Fibroblast of lung (primary cell): ENCODE measurements at places on chromosomes 12 and 14.

DNA sequence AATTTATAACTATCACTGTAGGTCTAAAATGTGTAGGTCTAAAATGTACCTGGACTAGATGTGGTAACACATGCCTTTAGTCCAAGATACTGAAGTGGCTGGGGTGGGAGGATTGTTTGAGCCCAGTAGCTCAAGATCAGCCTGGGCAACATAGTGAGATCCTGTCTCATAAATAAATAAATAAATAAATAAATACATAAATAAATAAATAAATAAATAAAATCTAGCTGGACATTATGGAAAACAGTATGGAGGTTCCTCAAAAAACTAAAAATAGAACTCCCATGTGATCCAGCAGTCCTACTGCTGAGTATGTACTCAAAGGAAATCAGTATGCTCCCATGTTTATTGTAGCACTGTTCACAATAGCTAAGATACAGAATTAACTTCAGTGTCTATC is 24.0 kb downstream of the PDE3A start:
- no peak overlapping the region for H3K4me3 ChIP-seq
- no peaks in the 10 kb centered on the region for H3K4me1 ChIP-seq
- no peak for DNase-seq
- H3K36me3 ChIP-seq: no peaks in the 10 kb centered on the region

GRCh38 chr14:104422837-104423681 is 156.5 kb upstream of the C14orf180 start:
- no peaks in the 10 kb centered on the region for H3K27me3 ChIP-seq
- no peak overlapping the region for H3K27ac ChIP-seq

- no peak for DNase-seq
- H3K4me1 ChIP-seq: no peaks in the 10 kb centered on the region
- no peak overlapping the region for H3K27ac ChIP-seq
- no peak overlapping the region for H3K4me3 ChIP-seq
- no peaks in the 10 kb centered on the region for H3K36me3 ChIP-seq
- no peaks in the 10 kb centered on the region for H3K27me3 ChIP-seq
These were observed 154.1 kb upstream of the ARID2 start for GRCh38 chr12:45575417-45575816.

GRCh38 chr14:104827177-104828055 is 26.5 kb downstream of the ZBTB42 start:
- no peaks in the 10 kb centered on the region for H3K36me3 ChIP-seq
- H3K27me3 ChIP-seq: no peaks in the 10 kb centered on the region
- peak; percentile 24 for DNase-seq
- peaks cover 5% of the 10 kb centered on the region for H3K4me1 ChIP-seq
- peak overlapping the region; percentile 54 for H3K4me3 ChIP-seq

DNA sequence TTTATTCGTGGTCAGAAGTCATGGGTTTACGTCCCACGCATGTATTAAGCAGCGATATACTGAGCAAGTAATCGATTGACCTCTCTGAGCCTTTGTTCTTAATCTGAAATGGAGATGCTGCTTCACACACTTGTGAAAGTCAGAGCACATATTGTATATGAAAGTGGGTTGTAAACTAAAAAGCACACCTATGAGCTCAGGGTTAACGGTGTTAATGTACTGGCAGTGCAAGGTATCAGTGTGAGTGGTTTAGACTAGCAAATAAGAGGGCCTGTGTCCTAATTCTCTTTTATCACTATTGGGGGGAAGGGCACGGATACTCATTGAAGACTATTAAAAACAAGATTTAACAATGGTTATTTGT is 676 bp downstream of the MRPL42 start:
- DNase-seq: no peak
- no peaks in the 10 kb centered on the region for H3K27me3 ChIP-seq
- H3K4me1 ChIP-seq: no peaks in the 10 kb centered on the region
- H3K27ac ChIP-seq: peak overlapping the region; percentile 93

DNA sequence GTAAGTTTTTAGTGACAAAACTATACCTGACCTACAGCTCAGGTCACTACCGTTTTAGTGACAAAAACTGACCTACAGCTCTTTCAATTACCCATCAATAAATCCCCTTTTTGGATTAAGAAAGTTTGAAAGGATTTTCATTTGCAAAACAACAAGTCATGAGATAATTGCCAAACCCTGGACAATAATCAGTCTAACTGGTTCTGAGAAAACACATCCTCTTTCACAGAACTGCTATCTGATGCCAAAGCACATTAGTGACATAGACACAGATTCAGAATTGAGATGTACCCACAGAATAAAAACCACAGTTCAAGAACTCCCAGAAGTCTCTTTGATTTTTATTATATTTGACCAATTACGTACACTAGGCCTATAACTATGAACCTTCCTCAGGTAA is 126.0 kb upstream of the COCH start:
- no peaks in the 10 kb centered on the region for H3K4me1 ChIP-seq
- H3K36me3 ChIP-seq: no peaks in the 10 kb centered on the region
- H3K4me3 ChIP-seq: no peak overlapping the region
- H3K27ac ChIP-seq: no peak overlapping the region

GRCh38 chr14:40410708-40411107 is 978.5 kb upstream of the FBXO33 start:
- H3K4me3 ChIP-seq: no peak overlapping the region
- H3K27me3 ChIP-seq: no peaks in the 10 kb centered on the region
- H3K27ac ChIP-seq: no peak overlapping the region
- DNase-seq: no peak
- no peaks in the 10 kb centered on the region for H3K36me3 ChIP-seq

DNA sequence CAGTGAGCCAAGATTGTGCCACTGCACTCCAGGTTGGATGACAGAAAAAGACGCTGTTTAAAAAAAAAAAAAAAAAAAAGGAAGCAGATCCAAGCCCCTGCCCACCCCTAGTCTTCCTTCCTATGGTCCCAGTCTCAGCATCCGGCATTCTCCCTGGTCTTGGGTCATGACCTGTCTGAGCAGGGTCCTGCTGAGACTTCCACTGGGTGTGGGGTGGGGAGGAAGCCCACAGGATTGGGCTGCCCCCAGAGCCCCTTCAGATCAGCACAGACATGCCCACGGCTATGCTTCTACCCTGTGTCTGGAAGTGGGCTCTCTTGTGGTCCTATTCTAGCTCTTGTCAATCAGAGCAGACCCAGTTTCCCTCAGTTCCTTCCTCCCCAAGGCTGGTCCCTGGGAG is 12.6 kb upstream of the PLEK2 start:
- H3K36me3 ChIP-seq: no peaks in the 10 kb centered on the region
- no peak overlapping the region for H3K4me3 ChIP-seq
- H3K27ac ChIP-seq: no peak overlapping the region
- H3K4me1 ChIP-seq: peaks cover 2% of the 10 kb centered on the region
- no peaks in the 10 kb centered on the region for H3K27me3 ChIP-seq

DNA sequence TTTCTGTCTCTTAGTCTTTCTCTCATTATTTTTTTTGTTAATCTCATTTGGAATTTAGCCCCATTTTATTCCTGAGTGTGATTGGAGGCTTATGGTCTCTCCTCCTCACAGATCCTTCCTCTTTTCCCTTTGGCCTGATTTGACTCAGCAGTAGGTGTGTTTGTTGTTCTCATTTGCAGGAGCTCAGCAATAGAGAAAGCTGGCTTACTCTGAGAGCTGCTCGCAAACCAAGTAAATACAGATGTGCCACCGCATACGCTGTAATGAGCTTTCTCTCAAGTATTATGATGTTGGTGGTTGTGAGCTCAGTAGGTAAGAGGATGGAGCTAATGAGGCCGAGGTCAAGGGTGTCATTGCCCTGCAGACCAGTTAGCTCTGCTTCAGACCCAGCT is 206.5 kb downstream of the ETV6 start:
- no peak overlapping the region for H3K27ac ChIP-seq
- DNase-seq: no peak
- H3K4me1 ChIP-seq: no peaks in the 10 kb centered on the region

DNA sequence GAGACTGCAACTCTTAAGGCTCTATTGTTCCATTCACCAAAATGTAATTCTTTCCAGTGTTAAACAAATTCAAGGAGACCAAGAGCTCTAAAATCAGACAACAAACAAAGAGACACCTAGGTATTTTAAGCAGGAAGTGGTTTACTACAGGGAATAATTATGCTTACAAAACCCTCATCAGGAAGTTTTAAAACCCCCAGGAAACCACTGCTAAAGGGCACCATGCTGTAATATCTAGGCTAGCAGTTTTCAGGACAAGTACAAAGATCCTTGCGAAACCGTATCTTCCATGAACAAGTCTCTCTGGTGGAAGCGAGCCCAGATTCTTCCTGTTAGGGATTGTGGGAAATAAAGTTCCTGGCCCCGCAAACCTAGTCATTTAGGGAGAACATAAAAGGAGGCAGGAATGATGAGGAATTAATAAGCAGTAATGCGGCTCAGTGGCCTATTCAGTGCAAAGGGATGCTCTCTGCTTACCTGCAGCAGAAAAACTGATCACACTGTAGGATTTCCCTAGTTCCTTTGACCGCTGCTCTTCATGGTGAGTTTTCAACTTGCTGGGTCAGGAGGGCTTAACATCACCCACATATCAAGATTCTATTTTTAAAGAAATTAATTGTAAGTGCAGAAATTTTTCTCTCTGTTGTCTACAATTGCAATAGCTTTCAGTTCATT is 42.8 kb downstream of the ACSM4 start:
- no peaks in the 10 kb centered on the region for H3K27me3 ChIP-seq
- H3K4me1 ChIP-seq: no peaks in the 10 kb centered on the region
- H3K27ac ChIP-seq: no peak overlapping the region
- no peak for DNase-seq
- no peaks in the 10 kb centered on the region for H3K36me3 ChIP-seq
- no peak overlapping the region for H3K4me3 ChIP-seq

GRCh38 chr12:68240079-68240478 is 13.3 kb downstream of the IL22 start:
- peak overlapping the region; percentile 30 for H3K27ac ChIP-seq
- H3K27me3 ChIP-seq: no peaks in the 10 kb centered on the region
- no peaks in the 10 kb centered on the region for H3K36me3 ChIP-seq
- H3K4me1 ChIP-seq: peaks cover 11% of the 10 kb centered on the region
- H3K4me3 ChIP-seq: no peak overlapping the region

GRCh38 chr12:40565029-40565633 is 127.1 kb upstream of the CNTN1 start:
- H3K27me3 ChIP-seq: no peaks in the 10 kb centered on the region
- no peaks in the 10 kb centered on the region for H3K36me3 ChIP-seq
- H3K27ac ChIP-seq: no peak overlapping the region
- H3K4me1 ChIP-seq: no peaks in the 10 kb centered on the region
- no peak overlapping the region for H3K4me3 ChIP-seq

- peak; percentile 69 for DNase-seq
- H3K27ac ChIP-seq: no peak overlapping the region
- H3K4me1 ChIP-seq: no peaks in the 10 kb centered on the region
- H3K36me3 ChIP-seq: no peaks in the 10 kb centered on the region
These were observed 27.9 kb downstream of the ESR2 start for GRCh38 chr14:64266239-64266638.

DNA sequence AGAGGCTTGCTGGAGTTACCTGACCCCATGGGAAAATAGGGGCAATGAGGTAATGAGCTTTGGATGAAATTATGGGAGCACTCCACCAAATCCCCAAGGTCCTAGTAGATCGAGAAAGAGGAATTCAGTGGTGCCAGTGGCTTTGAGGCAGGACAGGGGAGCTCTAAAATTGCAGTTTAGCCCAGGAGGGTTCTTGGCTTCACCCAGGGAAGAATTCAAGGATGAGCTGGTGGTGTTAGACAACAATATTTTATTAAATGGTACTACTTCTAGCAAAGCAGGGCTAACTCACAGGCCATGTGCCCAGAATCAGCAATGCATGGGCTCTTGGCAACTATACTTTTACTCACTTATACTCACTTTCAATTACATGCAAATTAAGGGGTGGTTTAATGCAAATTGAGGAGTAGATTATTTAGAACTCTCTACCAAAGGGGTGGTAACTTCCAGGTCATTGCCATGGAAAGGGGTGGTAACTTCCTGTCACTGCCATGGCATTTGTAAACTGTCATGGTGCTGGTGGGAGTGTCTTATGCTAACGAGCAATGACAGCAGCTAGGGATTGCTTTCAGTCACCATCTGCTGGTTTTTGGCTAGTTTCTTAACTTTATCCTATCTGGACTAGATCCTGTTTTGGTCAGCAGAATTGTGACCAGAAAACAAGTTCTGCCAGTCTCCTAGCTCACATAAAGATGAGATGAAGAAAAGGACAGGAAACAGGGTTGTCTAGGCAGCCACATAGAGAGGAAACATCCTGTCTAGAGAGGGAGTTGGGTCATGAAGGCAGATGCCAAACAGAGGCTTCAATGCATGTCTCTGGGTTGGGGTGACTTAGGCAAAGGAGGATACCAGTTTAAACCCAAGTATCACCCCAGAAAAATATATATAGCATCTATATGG is 64.7 kb downstream of the ZNF641 start:
- H3K4me1 ChIP-seq: no peaks in the 10 kb centered on the region
- H3K27me3 ChIP-seq: no peaks in the 10 kb centered on the region
- DNase-seq: no peak
- no peak overlapping the region for H3K27ac ChIP-seq
- H3K4me3 ChIP-seq: no peak overlapping the region

DNA sequence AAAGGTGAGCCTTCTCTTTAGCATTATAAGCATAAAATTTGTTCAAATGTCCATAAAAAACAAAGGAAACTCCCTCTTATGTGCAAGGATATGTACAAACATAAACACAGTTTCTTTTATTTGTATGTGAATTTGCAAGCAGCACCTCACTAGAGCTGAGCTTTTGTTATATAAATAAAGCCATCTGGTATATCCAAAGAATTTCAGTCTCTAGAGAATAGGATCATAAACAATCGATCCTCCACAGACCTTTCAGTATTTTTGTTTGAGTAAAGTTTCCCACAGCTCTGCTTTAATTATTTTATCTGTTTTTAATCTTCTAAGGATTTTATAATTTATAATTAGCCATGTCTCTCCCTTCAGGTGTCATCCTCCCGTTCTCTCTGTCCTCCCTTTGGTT is 89.2 kb downstream of the OTOGL start:
- H3K36me3 ChIP-seq: no peaks in the 10 kb centered on the region
- H3K27me3 ChIP-seq: no peaks in the 10 kb centered on the region
- peaks cover 13% of the 10 kb centered on the region for H3K4me1 ChIP-seq

GRCh38 chr12:69008520-69008919 is 75.5 kb upstream of the CPM start:
- H3K27me3 ChIP-seq: no peaks in the 10 kb centered on the region
- DNase-seq: peak; percentile 36
- no peak overlapping the region for H3K27ac ChIP-seq
- no peaks in the 10 kb centered on the region for H3K36me3 ChIP-seq
- H3K4me3 ChIP-seq: no peak overlapping the region
- H3K4me1 ChIP-seq: peaks cover 10% of the 10 kb centered on the region
